ENCODE measurements at places on chromosomes 12 and 14.

GRCh38 chr12:132689227-132689626 is 1.8 kb downstream of the PXMP2 start:
- no peak for DNase-seq

DNA sequence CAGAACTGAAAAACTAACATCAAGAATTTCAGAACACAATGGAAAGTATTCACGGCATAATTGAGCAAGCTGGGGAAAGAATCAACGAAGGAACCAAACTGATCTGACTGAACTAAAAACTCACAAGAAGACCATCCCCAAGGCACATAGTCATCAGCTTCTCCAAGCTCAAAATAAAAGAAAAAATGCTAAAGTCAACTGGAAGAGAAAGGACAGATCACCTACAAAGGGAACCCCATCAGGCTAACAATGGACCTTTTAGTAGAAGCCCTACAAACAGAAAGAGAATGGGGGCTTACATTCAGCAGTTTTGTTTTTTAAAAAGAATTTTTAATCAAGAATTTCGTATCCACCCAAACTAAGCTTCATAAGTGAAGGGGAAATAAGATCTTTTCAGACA is 11.7 kb downstream of the TAS2R50 start:
- no peak for DNase-seq

DNA sequence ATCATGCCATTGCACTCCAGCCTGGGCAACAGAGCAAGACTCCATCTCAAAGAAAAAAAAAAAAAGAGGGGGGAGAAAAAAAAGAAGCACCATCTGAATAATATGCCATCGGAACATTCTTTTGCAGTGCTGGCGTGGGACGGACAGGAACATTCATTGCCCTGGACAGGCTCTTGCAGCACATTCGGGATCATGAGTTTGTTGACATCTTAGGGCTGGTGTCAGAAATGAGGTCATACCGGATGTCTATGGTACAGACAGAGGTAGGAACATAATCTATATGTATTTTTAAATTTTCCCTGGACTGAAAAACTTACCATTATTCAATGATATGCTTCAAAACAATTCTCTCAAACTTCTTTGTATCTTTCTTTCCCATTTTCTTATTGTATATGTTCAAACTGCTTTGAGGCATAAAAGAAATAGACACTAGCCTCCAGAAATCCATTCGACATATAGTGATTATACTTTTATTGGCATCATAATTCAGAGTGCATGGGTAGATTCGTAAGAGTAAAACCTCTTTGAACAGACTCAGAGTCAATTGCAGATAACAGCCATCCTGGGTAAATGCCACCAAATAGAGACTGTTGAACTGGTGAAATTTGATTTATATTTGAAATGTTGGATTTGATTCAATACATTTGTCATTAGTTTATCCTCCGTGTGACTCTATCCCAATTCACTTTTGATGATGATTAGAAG is 199.7 kb downstream of the EPS8 start:
- no peak for DNase-seq

GRCh38 chr12:38761636-38762342 is 143.6 kb downstream of the CPNE8 start:
- no peak for DNase-seq

DNA sequence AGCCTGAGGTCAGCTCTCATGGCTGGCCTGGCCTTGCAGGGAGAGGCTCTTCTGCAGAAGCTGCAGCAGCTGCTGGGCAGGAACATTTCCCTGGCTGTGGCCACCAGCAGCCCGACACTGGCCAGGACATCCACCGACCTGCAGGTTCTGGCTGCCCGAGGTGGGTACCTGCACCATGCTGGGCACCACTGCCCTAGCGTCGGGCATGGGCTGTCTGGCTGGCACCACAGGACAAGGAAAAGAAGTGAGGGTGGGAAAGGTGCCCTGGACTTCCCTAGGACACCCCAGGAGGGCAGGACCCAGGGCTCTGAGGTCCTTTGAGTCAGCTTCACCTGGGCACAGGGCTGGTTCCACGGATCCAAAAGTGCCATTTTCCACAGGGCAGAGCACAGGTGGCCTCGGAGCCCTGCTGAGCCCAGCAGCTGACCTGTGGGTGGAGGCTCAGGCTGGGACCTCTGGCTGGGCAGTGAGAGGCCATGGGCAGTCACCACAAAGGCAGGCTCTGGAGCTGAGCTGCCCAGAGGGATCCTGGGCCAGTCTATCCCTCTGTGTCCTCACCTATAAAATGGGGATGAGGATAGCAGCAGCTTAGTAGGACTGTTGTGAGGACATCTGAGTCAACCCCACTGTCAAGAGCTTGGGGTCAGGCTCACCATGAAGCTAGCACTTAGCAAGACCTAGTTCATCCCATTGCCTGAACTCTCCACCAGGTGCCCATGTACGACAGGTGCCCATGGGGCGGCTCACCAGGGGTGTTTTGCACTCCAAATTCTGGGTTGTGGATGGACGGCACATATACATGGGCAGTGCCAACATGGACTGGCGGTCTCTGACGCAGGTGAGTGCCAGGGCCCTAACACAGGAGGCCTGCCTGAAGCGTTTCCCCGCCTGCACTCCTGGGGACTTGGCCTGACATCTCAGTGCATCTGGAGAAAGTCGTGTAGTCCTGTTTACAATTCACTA is 4.9 kb downstream of the PLD4 start:
- DNase-seq = no peak

- no peak for DNase-seq
Observed at GRCh38 chr12:116306968-116307367, 29.5 kb upstream of the MED13L start.

GRCh38 chr12:16606991-16607390 is 1.0 kb upstream of the LMO3 start:
- DNase-seq = no peak

- DNase-seq = no peak
Observed at GRCh38 chr12:71948390-71948789, 9.7 kb downstream of the TPH2 start.

- no peak for DNase-seq
Observed at GRCh38 chr14:75977582-75977943, 4.2 kb downstream of the TGFB3 start.
